ENCODE measurements at places on chromosomes 1 and 21. TPM values are rescaled to one million over a fixed set of nuclear protein-coding genes. Genes with fewer than 3 reads are reported as not detected.

SLC35F3 gene
- total RNA-seq, result not detected

TMPRSS3 gene
- not detected for total RNA-seq

RGS18 gene
- total RNA-seq, result not detected

IL22RA1 gene
- total RNA-seq, result 0.09 TPM

CHD5 gene
- total RNA-seq, result 0.09 TPM

AGMAT gene
- total RNA-seq, result 1.4 TPM

OPRD1 gene
- total RNA-seq, result not detected

FAM3B gene
- total RNA-seq, result not detected

FAM177B gene
- total RNA-seq, result not detected

RALGPS2 gene
- total RNA-seq, result 74.7 TPM

CLCNKB gene
- not detected for total RNA-seq

DNA sequence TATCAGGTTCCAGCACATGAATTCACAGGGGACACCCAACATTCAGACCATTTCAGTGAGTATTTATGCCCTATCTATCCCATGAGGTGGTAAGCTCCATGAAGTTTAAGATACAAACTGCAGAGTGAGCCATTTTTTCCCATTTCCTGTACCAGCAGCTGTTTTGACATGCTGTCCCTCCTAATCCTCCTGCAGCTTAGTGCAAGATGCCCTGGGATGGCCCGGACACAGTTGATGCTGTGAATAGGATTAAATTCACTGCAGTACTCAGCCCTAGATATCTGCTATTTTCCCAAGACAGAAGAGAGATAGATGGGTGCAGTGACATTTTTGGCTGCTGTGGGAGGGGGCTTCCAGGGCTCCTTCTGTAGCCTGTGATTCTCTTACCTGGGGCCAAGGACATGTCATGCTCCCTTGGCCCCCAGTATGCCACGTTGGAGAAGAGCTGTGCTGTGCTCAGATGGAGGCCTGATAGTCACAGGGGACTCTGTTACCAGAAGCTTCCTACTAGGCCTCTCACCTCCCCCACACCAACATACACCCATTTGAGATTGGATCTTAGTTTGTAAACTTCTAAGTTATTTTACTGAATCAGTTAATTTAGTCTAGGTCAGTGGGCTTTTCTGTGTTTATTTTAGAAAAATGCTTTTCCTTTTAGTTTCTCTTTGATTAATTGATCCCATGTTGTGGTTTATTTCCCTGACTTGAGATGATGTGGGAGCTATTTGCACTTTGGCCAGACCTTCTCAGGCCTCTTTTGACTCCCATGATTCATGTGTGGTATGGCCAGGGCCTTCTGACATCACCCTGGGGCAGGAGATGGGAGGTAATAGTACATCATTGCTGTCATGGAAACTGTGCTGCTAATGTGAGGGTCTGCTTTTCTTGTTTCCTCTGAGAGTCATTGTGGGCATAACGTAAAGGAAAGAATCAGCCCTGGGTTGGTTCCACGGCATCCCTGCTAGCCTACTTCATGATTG, 92.6 kb downstream of the ST3GAL3 start:
- peak; percentile 71 for DNase-seq

DNA sequence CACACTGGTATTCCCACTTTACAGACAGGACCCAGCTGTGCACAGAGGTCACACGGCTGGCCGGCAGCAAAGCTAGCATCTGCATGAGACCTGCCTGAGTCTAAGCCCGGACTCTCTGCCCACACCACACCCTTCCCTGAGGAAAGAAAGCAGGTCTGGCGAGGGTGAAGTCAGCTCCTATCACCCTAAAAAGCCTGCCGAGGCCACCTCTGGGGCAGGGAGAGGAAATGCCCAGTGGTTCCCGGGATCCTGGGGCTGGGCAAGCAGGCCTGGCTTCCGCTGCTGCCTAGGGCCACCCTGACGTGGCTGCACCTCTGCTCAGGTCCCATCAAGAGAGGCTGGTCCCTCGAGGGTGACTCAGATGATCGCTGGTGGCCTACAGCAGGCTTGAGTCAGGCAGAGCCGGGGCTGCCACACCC, 42.2 kb downstream of the RAP1GAP start:
- DNase-seq, result no peak

- DNase-seq, result no peak
Observed at GRCh38 chr1:73910466-73910865, 287.5 kb downstream of the LRRIQ3 start.

DNA sequence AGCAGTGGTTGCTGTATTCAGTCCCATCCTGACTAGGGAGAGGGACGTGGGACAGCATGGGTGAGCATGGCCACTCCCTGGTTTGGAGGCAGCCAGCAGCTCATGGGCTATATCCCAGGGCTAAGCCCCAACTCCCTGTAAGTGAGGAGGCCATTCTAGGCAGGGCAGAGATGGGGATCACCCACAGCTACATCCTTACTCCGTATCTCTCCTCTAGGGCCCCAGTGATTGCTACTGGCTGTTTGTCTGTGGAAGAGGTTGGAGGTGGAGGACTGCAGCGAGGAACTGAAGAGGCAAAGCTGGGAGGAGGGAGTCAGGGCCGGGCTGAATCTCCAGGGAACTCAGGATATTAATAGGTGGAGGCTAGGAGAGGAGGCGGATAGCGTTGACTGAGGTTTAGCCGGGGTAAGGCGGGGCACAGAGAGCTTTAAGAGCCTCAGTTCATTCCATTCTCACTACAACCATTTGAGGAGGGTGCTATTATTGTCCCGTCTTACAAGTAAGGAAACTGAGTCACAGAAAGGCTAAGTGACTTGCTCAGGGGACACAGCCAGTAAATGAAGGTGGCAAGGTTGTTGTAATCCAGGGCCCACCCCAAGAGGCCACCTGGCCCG, 6.8 kb downstream of the OLIG2 start:
- no peak for DNase-seq

- DNase-seq, result no peak
Observed at GRCh38 chr1:200338451-200338850, 71.4 kb downstream of the ZNF281 start.

- DNase-seq, result no peak
Observed at GRCh38 chr1:210218047-210218446, 14.5 kb upstream of the SERTAD4 start.

DNA sequence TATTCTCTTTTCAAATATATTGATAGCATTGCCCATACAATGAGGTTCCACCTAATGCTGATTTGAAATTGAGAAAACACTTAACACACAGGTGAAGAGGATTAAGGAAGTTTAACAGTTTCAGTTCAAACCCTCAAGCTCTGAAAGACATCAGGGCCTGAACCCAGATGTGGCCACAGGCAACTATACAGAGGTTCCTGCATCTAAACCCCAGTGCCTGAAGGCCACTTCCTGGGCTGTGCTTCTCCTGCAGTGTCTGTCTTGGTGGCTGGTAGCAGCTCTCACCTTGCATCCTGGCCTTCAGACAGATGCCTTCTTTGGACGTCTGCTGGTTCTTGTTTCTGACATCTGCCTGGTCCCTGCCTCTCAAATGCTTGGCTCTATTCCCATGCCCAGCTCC, 25.1 kb upstream of the NGF start:
- no peak for DNase-seq

- DNase-seq, result peak; percentile 95
Observed at GRCh38 chr1:21573971-21574465, 64.8 kb downstream of the ALPL start.

- no peak for DNase-seq
Observed at GRCh38 chr1:41607808-41608207, 123.3 kb upstream of the EDN2 start.

GRCh38 chr21:33412832-33413519, 9.8 kb downstream of the IFNGR2 start:
- no peak for DNase-seq

DNA sequence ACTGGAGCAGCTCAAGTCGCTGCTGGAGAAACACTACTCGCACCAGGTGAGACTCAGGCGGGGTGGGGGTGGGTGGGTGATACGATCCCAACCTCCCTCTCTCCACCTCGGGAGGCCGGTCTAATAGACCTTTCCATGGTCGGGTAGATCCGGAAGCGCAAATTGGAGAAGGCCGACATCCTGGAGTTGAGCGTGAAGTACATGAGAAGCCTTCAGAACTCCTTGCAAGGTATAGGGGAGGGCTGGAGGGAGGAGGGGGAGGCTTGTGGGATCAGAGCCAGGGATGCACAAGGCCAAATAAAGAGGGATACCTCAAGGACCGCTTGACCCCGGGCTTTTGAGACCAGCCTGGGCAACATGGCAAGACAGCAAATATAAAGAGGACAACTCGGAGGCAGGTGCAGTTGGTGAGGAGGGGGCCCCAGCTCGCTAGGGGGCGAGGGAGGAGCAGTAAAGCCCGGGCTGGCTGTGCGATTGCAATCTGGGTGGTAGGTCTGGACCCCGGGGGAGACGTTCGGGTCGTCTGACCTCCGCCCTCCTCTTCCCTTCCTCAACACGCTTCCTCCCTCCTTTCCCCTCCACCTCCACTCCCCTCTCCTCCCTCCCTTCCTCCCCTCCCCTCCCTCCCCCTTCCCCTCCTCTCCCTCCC, 546 bp downstream of the HES3 start:
- no peak for DNase-seq

DNA sequence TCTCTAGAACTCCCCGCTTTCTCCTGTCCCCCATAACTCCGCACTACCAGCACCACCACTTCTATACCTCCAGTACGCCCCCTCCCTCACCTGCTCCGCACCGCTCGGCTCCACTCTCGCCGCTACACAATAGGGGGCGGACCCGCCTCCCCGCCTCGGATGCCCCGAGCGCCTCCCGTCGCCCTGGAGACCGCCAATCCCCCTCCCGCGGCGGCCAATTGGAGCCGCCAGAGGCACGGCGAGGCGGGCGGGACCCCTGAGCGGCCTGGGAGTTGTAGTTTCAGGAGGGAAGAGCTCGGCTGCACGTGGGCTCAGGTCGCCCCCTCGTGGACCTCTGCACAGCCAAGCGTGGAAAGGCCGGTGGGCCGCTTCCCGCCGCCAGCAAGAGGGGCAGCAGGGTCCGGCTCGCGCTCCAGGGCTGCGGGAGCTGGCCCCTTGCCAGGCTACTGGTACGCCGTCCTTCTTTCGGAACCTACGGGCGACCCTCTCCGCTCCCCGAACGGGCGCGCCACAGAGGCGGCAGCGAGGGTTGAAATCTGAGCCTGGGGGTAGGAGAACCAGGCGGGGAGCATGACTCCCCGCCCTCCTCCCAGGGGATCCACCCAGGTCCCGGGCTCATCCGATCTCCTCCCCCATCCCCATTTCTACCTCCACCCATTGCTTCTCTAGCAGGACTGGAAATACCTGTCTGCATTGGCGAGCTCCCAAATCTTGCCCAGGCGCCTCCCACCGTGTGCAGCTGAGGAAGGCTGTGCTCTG, at the start of gene IGSF9:
Gene IGSF9, minus strand, starts transcription at position 131 of the 759 bp plus-strand sequence. CDS start 2,159 bp downstream, outside the sequence.
- DNase-seq, result peak; percentile 58

- DNase-seq, result no peak
Observed at GRCh38 chr1:228037401-228038386, 30.9 kb downstream of the WNT3A start.

- no peak for DNase-seq
Observed at GRCh38 chr1:53051676-53052075, 10.3 kb upstream of the PODN start.

- no peak for DNase-seq
Observed at GRCh38 chr21:46551636-46552241, 53.1 kb downstream of the S100B start.

DNA sequence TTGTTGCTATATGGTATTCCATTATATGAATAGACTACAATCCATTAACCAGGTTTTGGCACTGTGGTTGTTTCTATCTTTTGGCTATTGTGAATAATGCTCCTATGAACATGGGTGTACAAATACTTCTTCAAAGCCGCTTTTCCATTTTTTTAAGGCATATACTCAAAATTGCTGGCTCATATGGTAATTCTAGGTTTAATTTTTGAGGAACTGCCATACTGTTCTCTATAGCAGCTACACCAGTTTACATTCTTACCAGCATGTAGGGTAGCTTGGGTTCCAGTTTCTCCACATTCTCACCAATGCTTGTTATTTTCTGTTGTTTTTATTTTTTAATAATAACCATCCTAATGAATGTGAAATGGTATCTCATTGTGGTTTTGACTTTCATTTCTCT, 19.9 kb upstream of the AGO1 start:
- DNase-seq, result no peak

DNA sequence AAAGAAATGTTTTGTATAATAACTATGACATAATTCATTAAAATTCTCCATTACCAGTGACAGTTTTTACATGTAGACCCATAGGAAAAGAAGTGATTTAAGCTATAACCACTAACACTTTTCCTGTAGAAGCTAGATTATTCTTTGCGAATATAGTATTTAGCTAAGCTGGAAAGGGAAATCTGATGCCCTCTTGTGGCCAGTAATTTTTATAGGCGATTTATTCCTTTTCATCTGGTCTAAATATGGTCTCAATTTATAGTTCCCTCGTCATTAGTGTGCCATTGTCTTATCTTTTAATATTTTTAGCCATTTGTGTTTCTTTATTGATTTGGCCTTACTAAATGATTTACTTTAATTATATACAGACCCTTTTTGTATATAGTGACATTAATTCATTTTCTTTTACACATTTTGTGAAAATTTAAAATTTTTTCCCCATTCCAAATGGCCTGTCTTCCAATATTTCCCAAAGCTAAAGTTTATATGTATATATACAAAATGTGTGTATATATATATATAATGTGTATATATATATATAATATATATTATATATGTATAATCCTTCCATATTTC, 26.7 kb downstream of the BTG3 start:
- peak; percentile 80 for DNase-seq

- no peak for DNase-seq
Observed at GRCh38 chr1:245893025-245893424, 614.1 kb downstream of the SMYD3 start.

- DNase-seq, result peak; percentile 31
Observed at GRCh38 chr1:178004926-178005391, 35.1 kb upstream of the SEC16B start.

GRCh38 chr1:109160071-109160840, 46.3 kb downstream of the ELAPOR1 start:
- no peak for DNase-seq

DNA sequence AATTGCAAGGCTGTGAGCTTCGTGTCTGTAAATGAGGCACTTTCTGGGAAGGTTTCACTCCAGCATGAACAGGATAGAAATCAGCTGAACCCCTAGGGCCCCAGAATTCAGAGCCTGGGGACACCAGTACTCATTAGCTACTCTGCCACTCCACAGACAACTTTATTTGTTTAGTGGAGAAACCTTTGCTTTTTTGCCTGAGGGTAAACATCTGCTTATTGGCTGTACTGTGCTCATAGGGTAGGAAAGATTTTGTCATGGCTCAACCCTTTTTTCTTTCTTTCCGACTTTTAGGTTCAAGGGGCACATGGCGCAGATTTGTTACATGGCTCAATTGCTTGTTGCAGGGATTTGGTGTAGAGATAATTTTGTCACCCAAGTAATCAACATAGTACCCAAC, 138.4 kb upstream of the BACE2 start:
- DNase-seq, result no peak

- DNase-seq, result peak; percentile 20
Observed at GRCh38 chr1:93447481-93448291, at the start of gene FNBP1L. Gene FNBP1L, plus strand, starts transcription at chr1:93448118. Its CDS starts 164 bp downstream, at chr1:93448282.

- no peak for DNase-seq
Observed at GRCh38 chr1:182050481-182051448, 10.7 kb downstream of the ZNF648 start.

GRCh38 chr1:212567638-212568037, 40.9 kb upstream of the ATF3 start:
- no peak for DNase-seq

Data from fibroblast of the aortic adventitia (primary cell).